ENCODE measurements at places on chromosomes 13 and 19.

DNA sequence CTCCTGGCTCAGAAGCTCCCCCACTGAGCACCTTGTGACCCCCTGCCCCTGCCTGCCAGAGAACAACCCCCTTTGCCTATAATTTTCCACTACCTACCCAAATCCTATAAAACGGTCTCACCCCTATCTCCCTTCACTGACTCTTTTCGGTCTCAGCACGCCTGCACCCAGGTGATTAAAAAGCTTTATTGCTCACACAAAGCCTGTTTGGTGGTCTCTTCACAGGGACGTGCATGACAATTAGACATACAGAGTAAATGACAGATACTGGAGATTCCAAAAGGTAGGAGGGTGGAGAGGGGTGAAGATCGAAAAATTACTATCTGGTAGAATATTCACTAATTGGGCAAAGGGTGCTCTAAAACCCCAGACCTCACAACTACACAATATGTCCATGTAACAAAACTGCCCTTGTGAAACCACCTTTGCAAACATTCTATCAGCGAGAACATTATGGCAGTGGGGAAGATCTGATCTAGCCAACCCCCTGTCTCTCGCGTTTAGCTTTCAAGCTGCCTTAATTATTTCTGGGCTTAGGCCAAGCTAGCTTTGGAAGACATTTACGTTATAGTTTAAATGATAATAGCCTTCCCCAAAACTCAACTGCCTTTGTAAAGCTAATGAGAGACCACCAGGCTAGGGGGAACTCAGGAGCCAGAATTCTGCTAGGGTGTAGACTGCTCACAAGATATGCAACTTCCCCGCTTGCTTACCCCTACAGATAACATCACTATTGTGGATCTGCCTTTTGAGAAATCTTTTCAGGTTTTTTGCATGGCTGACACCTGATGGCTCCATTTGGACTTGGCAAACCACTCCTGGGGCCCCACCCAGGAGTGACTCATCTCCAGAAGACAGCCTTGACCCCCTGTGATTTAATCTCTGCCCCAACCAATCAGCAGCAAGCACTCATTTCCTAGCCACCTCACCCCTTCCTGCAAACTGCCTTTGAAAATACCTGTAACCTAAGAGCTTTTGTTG, 1534.0 kb upstream of the SPRY2 start:
- no peak for DNase-seq

DNA sequence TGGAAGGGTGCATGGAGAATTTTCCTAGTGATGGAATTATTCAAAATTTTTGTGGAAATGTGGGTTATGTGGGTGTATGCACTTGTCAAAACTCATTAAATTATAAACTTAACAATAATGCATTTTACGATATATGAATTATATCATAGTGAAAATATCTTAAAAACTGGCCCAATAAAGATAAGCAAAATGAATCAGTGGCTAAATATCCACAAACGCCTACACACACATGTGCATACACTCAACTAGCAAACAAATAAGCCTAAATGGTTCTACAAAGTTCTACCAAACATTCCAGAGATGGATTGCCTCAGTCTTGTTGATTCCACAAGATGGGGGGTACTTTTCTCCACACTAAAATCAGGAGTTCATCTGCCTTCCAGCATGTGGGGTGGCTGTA, 349.5 kb downstream of the TSHZ3 start:
- no peak for DNase-seq

- no peak for DNase-seq
These were observed 43.7 kb downstream of the NUMBL start for GRCh38 chr19:40646743-40647254.

- DNase-seq: no peak
These were observed 68.4 kb upstream of the UBL3 start for GRCh38 chr13:29918845-29919244.

- DNase-seq: no peak
These were observed 7.3 kb upstream of the HOOK2 start for GRCh38 chr19:12782424-12783290.

GRCh38 chr19:41233748-41234240, 14.8 kb downstream of the AXL start:
- DNase-seq: no peak

DNA sequence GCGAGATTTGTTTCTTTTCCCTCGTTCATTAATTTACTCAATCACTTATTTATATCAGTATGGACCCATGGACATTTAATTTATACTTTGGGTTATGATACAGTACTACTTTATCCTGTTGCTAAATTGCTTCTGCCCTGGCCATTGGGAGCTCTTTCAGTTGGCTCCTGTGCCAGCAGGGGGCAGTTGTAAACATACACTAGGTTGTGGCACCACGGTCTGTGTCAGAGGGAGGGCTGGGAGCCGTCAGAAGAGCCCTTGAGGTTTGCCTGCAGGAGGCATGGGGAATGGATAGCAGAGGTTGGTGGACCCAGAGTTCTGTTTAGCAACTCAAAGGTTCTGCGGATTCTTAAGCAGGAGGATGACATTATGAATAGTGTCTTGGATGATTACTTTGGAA, 94.3 kb downstream of the ERCC5 start:
- DNase-seq: no peak

DNA sequence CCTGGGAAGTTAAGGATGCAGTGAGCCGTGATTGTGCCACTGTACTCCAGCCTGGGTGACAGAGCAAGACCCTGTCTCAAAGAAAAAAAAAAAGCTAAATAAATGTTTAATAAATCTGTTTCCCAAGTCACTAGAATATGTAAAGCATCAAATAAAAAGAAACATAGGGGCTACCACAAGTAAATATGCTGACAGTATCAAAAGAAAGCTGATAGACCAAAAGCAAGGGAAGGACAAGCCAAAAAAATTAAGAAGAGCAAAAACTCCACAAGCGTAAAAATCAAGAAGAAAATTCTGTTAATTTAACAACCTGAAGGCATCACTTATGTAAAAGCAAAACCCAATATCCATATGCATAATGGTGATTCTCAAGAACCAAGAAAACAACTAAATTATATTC, 9.7 kb downstream of the KPNA3 start:
- no peak for DNase-seq

DNA sequence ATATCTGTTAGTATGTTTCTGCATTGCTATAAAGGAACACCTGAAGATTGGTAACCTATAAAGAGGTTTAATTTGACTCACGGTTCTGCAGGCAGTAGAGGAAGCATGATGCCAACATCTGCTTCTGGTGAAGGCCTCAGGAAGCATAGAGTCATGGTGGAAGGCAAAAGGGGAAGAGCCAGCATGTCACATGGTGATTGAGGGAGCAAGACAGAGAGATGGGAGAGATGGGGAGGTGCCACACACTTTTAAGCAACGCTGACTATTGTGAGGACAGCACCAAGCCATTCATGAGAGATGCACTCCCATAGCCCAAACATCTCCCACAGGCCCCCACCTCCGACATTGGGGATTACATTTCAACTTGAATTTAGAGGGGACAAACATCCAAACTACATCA, 32.8 kb downstream of the COG6 start:
- DNase-seq: no peak

- no peak for DNase-seq
These were observed 802.8 kb downstream of the DIAPH3 start for GRCh38 chr13:59360916-59361315.

DNA sequence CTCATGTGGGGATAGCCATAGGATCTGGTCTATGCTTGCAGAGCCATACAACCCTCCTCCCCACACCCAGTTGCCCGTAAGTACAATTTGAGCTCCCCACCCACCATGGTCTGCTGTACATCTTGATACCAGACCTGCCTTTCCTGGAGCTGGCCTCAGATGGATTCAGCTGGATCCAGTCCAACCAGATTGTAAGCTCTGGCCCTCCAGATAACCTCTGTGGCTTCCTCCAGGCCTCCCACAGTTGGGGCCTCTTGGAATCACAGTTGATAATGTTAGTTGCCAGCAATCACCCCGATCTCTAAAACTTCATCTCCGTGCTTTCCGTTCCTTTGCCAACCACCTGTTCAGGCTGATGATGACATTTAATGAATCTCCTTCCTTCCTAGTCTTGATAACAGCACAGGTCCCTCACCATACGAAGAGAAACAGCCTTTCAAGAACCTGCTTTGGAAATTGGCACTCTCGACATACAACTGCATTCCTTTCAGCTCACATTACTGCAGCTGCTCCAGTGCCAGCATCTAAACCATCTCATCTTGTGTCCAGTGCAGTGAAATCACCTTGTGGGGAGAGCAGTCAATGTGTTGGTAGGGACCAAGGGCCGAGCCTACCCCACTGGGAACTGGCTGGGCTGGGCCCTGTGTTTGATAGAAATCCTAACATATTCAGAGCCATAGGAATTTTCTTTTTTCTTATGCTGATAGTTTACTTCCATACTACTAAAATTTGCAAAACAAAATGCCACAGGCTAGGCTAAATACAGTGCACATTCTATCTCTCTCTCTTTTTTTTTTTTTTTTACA, 15.1 kb upstream of the FOXO1 start:
- no peak for DNase-seq

DNA sequence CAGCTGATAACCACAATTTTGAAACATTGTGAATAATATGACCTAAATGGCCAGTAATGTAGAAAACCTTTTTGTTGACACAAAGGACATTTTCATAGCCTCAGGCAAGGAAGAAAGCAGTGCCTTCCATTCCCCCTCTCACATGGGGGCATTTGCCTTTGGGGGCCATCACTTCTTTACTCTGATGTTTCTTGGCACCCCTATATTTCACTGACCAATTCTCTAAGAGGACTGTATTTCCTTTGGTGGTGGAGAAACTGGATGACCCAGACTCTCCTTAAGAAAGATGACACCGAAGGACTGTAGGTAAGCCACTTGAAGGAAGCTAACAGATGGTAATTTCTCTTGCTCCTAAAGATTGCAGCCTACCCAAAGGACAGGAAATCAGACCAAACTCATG, 254.6 kb downstream of the DCLK1 start:
- peak; percentile 74 for DNase-seq

GRCh38 chr13:28496188-28496564, 1.2 kb upstream of the FLT1 start:
- DNase-seq: no peak

- DNase-seq: no peak
These were observed 17.7 kb upstream of the PTPRS start for GRCh38 chr19:5358173-5358800.

DNA sequence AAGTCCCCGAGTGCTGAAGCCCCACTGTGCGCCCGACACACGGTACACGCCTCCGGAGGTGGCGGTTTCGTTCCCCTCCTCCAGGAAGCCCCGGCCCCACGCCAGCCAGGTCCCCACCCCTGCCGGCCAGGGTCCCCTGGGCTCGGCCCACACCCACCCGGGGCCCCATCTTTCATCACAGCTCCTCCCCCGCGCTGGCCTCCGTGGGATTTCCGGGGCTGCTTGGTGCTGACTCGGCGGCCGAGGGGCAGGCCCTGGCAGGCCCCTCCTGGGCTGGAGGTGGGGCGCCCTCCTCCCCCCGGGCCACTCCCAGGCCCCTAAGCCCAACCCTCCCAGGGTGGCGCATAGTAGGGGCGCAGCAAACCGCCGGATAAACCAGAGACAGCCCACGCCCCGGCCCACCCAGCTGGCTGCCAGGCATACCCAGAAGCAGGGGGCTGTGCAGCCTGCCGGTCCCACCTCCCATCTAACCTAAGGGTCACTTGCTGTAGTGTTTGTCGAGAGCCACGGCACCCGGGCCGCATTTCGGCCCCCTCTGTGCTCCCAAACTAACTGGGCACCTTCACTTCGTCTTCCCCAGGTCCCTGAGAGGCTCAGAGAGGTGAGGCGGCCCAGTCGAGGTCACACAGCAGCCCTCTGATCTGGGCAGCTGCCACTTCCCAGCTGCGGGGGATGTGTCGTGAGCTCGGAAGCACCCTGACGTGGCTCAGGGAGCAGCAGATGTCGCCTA, 6.6 kb downstream of the ZBTB7A start:
- DNase-seq: no peak

DNA sequence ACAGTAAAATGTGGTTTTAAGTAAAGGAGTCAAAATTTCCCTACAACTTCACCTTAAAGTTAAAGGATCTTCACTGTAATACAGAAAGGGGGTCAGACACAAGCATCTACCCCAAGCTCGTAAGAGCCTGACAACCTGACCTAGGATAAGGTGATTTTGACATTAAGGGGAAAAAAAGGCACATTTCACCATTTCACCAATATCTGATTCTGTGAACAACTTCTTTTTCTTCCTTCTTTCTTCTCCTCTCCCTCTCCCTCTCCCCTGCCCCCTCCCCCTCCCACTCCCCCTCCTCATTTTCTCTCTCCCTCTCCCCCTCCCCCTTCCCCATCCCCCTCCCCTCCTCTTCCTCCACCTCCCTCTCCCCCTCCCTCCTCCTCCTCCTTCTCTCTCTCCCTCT, 796.7 kb upstream of the ARGLU1 start:
- no peak for DNase-seq

DNA sequence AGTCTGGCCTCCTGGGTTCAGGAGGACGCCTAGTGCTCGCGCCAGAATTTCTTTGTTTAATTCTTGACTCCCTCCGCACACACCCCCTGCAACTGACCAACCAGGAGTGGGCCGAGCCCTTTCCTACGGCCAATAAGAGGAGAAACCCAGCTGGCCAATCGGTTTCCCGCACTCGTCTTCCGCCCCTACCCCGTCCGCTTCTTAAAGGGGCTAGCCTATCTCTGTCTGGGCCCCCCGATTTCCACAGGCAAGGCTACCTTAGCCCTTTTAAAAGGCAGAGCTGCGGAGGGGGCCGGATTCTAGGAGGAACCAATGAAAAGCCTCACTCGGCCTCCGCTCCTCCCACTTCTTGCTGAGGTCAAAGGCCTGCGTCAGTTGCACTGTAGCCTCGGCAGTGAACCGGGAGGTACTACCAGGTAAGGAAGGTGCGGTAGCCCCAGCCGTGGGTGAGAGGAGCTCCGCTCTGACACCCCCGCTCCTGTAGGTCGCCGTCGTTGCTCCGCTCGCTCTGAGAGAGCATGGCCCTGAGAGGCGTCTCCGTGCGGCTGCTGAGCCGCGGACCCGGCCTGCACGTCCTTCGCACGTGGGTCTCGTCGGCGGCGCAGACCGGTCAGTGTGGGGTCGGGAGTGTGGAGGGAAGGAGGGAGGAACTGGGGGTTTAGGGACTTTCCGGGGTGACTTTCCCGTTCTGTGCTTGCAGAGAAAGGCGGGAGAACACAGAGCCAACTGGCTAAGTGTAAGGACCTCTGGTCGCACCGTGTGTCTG, at the start of gene GCDH:
Gene GCDH (plus strand): TSS at position 374 of the 766 bp plus-strand sequence. CDS start 145 bp downstream, at position 519.
- DNase-seq: peak; percentile 99

GRCh38 chr13:33251131-33251661, 34.4 kb downstream of the STARD13 start:
- no peak for DNase-seq

GRCh38 chr19:39557811-39558623, 18.1 kb upstream of the EID2 start:
- peak; percentile 37 for DNase-seq

Measured in esophagus muscularis mucosa (tissue), 4 donors.